SK-N-SH (cell line): ENCODE measurements at places on chromosomes 12 and 14.

GRCh38 chr12:51951199-51951842, at the start of gene ACVR1B:
TSS of gene ACVR1B (plus strand) at chr12:51951699. CDS start at chr12:51951744, 45 bp downstream.
- DNase-seq: peak; percentile 95

DNA sequence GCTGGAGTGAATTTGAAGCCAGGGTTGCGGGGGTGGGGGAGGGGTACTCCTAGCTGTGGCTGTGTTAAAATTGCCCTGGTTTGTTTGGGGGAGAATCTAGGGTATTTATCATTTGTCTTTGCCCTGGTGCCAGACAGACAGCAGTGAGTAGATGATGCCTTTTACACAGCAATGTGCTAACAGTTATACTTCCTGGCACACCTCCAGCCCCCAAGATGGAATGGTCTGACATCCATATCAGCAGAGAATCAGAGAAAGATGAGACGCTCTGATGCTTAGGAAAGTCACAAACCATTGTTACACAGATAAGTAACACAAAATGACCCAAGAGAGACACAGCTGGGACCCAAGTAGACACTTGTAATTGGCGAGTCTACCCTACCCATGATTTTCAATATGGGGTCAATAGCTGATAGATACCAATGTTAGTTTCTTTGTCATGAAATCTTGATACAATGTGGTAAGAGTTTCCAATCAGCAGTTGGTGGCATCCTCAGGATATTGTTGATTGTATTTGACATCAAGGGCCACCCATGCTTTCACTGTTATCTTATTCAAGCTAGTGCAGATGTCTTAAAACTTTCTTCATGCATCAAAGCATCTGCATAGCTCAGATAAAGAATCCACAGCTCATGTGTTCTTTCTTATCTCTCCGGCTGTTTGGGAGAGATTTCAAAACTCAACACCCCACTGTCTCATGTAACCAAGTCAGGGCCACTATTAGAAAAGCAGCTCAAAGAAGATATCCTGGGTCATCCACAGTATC, 2.6 kb upstream of the PRKAB1 start:
- DNase-seq: no peak

DNA sequence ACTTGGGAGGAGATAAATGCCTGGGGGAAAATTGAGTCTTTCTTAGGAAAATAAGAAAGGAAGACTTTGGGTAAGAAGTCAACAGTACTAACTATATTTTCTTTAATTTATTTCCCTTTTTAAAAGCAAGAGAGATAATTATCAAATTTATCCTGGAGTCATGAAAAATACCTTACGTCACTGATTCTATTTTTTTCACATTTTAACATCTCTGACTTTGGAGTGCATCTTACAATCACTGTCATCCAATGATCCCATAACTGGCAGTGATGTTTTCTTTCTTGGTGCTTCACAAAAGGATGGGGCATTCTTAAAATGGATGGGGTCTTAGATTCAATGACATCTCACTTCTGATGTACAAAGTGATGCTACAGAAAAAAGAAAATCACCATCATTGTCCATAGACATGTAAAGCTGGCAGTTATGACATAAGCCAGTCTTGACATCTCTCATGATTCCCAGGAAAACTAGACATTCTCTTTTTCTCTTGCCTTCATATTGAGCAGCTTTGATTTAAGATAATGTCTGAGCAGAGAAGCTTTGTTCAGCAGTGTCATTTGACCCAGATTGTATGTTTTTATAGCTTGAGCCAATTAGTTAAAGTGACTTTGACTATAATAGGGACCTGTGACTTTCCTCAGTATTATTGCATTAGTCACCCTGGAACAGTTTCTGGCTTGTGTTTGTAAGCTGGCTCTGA, 236.2 kb downstream of the EGLN3 start:
- DNase-seq: peak; percentile 33

- peak; percentile 34 for DNase-seq
Observed at GRCh38 chr14:21711360-21711961, 37.8 kb upstream of the OR4E1 start.

DNA sequence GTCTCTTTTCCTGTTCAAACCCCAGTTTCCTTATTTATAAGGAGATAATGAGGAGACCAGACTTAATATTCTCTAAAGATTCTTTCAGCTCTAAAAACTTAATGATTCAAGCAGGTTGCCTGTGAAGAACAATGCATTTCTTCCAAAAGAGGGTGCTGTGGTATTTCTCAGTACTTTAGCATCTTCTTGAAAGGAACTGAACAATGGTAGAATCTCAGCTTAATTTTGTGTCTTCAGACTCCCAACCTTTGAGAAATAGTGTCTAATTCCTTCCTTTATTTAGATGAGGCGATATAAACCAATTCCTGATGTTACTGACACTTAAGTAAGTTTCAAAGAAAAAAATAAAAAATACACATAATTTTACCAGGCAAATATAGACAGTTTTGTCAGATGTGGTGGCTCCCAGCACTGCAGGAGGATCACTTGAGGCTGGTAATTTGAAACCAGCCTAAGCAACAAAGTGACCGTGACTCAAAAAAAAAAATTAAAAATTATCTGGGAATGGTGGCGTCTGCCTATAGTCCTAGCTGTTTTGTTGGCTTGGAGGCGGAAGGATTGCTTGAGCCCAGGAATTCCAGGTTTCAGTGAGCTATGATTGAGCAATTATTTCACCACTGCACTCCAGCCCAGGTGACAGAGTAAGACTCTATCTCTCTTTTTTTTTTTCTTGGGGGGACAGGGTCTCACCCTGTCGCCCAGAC, 76.9 kb upstream of the PSMA6 start:
- no peak for DNase-seq

DNA sequence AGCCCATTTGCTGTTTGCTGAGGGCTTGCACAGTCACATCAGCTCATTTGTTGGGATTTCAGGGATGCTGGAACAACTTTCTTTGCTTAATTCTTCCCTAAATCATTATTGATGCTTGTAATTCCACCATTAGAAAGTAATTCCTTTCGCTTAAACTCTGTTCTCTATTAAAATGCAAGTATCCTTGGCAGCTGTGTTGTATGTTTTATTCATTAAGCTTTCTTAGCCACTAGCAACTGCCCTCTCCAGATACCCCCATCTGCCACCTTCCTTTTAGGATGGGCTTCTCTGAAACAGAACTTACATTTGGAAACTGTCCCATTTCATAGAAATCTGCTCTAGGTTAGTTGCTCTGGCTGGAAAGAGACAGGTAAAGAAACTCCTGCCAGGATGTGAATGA, 43.7 kb downstream of the ADCK1 start:
- no peak for DNase-seq
